T47D (cell line): ENCODE measurements at places on chromosomes 4 and X.
A peak's percentile ranks its signal among the peaks of the same experiment; 100 is the strongest.

- DNase-seq: no peak
Measured at GRCh38 chr4:79913581-79913980, 159.4 kb downstream of the ANTXR2 start.

- DNase-seq: no peak
Measured at GRCh38 chr4:74018116-74018515, 19.6 kb upstream of the CXCL5 start.

- DNase-seq: no peak
Measured at GRCh38 chr4:13484749-13485221, 645 bp upstream of the RAB28 start.

DNA sequence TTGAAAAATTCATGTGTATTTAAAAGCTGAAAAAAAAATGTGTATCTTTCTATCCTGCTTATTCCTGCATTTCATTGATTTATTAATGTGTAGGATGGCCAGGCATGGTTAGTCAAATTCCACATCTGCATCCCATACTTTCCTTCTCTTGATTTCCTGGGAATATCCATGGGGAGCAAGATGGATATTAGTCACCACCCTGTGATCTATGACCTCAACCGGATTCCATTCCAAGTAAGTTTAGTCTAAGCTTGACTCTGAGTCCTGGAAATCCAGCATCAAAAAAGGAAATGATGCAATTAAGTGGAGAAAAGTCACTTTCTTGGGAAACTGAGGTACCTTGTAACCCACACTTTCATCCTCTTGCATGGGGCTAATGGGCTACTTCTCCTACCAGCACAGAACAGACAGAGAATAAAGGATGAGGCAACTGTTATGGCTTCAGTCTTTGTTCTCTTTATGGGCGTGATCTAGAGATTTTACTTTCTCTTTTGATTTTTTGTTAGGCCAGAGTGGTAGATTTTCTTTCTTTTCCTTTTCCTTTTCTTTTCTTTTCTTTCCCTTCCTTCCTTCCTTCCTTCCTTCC lies 17.1 kb upstream of the BEX4 start:
- DNase-seq: no peak

DNA sequence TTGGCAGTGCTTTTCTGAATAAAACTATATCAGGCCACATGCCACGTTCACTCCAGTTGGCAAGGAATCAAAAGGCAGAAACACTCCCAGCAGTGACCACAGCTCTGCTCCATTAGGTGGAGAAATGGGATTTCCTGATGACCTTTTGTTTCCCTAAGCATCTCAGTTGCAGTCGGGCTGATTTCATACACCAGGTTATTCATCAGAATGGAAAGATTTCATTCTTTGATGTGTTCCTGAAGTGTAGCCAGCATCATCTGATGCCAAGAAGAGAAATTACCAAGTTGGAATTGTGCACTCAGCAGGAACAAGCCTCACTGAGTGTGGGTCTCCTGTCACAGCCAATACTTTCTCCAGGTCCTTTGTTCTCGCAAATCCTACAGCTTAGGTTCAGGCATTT lies 193.7 kb downstream of the SPATA18 start:
- DNase-seq: no peak

- DNase-seq: no peak
Measured at GRCh38 chrX:50893047-50893446, 17.5 kb upstream of the BMP15 start.

DNA sequence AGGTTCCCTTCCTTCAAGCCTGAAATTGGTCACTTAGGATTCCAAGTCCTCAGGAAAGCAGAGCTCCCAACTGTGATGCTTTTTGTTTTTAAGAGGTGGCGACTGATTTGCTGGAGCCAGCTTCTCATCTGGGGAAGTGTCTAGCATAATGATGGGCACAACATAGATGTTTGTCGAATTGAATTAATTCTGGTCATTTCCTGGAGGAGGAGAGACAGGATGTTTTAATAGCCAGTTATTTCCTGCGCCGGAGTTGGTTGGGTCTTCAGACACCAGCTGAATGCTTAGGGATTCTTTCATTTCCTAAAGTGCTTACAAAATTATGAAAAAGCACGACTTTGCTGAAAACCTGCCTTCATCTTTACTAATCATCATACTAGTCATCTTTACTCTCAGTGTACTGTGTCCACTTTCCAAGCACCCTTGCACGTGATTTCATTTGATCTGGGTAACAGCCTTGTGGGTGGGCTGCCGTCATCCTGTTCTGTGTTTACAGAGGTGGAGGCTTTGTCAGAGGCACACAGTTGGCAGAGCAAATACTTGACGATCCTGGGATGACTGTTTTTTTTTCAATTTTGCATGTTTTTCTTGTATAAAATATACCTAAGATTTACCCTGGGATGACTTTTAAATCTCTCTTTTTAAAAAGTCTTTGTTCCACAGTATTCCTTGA lies 49.5 kb downstream of the RGS12 start:
- no peak for DNase-seq

DNA sequence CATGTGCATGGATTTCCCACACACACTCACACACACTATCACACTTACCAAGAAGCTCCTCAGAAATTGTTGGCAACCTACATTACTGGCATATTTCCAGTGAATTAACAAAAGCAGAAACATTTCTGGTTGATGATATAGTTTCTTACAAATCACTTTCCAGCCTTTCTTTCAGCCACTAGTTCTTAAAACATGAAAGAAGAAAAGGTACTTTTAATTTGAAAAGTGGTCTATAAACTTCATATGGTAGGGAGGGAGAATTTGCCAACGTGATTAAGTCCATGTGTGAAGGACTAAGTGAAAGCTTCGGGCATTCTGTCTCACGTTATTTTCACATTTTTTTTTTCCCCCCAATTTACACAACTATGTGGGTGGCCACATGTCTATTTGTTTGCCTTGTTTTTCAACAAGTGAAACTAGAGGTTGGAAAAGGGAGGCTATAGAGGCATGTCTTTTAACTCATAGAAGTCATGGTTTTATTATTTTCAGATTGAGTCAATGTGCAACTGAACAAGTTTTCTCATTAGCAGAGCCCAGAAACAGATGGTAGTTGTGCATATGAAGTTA lies 832.1 kb upstream of the INTU start:
- DNase-seq: no peak

GRCh38 chrX:51855698-51856097 lies 37.7 kb upstream of the MAGED1 start:
- no peak for DNase-seq

GRCh38 chrX:151703487-151703886 lies 8.2 kb downstream of the PRRG3 start:
- DNase-seq: no peak

DNA sequence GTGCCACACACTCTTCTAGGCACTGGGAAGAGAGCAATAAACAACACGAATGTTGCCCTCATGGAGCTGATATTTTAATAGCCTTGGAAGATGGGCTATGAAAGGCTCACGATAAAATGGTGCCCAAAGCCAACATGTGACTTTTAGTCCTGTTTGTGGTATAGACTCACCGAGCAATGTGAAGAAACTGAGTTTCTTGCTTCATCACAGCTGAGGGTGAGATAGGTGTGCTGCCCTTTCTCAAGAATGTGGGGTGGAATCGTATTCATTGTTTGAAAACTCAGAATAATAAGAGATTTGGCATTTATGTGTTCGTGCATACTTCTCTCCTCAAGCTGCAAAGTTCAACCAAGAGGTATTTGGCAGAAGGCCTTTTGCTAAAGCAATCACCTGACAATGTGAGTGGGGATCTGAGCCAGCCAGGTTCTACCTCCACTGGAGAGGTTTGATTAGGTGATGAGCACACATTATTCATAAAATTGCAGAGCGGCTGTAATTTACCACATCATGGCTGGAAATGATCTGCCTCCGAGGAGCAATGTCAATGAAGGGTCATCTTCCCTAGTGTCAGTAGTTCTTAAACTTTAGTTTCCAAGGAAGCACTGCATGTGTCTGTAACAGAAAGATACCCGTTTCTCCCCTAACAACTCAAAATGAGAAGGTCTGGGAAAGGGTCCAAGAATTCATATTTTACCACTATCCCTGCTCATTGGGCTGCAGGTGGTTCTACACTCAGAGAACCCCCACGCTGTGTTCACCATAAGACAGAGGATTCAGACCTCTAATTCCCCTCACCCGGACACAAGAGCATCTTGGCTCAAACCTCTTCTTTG lies 41.9 kb upstream of the CBR4 start:
- DNase-seq: no peak

GRCh38 chr4:76194325-76194724 lies 19.3 kb downstream of the SCARB2 start:
- DNase-seq: no peak

DNA sequence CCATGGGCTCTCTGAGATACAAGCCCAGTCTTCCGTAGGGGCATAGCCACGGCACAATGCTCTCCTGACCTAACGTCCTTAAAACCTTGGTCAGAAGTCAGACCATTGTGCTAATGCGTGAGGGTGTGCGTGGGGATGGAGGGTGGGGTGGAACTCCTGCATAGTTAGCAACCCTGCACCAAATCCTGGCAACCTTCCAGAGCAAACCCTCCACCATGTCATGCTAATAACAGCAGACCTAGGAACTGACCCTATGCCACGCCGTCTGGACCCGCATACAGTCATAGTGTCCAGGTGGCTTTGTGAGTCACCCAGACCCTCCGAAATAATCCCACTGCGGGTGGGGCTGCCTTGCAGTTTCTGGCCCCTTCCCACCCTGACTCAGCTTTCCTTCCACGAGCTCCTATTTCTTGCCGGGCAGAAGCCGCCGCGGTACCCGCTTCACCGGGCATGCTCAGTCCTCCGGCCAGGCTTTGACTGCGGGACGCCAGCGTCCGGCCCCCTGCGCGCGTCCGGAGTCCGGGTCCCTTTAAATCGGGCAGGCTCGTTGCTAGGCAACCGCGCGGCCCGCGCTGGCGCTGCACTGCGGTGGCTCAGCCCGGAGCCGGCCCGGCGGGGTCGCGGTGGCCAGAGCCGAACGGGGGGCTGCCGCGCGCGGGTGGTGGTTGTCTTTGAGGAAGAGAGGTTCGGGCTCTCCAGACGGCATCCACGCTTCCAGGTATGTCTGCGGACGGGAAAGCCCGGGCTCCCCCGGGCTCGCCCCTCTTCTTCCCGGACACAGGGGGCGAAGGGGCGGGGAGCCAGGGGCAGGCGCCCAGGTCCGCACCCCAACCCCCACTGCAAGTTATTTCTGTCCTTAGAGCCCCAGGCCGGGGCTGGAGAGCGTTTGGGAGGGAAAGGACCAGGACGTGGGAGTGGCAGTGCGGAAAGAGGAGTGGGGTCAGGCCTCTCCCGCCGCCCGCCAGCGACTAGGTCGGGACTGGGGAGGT lies at the start of gene CCDC160:
Gene CCDC160 (plus strand): TSS at position 557 of the 989 bp plus-strand sequence. CDS start 7,619 bp downstream, outside the sequence.
- DNase-seq: peak; percentile 19
